ENCODE measurements at places on chromosomes 1 and 21.
A peak's percentile ranks its signal among the peaks of the same experiment; 100 is the strongest.

DNA sequence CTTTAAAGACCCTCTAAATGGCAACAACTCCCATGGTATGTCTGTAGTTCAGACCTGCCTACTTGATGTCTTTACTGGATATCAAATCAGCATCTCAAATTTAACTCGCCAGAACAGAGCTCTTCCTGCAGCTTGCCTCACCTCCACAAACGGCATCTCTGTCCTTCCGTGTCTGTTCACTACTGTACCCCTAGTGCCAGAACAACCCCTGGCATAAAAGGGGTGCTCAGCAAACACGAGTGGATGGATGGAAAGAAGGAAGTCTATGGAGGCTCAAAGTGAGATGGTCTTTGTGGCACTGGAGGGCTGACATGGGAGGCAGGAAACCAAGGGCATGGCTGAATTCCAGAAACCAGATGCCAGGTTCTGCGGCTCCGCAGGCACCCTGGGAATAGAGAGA, 22.7 kb downstream of the MRPL37 start:
- H3K4me1 ChIP-seq, result peaks cover 31% of the 10 kb centered on the region
- H3K4me3 ChIP-seq, result no peak overlapping the region
- no peaks in the 10 kb centered on the region for H3K27me3 ChIP-seq
- H3K27ac ChIP-seq, result peak overlapping the region; percentile 64
- peaks cover 16% of the 10 kb centered on the region for H3K36me3 ChIP-seq

DNA sequence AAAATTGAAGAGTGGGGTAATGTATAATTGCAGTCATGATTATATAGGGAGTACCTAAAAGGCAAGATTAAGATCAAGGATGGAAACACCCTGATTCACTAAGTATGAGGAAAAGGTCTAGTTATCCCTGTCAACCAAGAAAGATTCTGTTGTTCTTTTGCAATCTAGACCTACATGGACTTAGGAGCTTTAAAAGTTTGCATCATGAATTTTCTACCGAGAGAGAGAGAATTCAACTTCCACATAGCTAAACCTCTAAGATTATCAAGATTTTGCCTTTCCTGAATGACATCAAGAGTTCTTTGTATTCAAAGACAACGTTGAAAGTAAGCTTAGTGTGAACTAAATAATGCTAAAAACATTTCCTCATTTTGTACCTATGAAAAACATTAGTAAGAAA, 78.8 kb upstream of the RBM34 start:
- H3K36me3 ChIP-seq, result peaks cover 15% of the 10 kb centered on the region
- H3K27ac ChIP-seq, result no peak overlapping the region
- no peaks in the 10 kb centered on the region for H3K4me1 ChIP-seq
- no peak for DNase-seq

DNA sequence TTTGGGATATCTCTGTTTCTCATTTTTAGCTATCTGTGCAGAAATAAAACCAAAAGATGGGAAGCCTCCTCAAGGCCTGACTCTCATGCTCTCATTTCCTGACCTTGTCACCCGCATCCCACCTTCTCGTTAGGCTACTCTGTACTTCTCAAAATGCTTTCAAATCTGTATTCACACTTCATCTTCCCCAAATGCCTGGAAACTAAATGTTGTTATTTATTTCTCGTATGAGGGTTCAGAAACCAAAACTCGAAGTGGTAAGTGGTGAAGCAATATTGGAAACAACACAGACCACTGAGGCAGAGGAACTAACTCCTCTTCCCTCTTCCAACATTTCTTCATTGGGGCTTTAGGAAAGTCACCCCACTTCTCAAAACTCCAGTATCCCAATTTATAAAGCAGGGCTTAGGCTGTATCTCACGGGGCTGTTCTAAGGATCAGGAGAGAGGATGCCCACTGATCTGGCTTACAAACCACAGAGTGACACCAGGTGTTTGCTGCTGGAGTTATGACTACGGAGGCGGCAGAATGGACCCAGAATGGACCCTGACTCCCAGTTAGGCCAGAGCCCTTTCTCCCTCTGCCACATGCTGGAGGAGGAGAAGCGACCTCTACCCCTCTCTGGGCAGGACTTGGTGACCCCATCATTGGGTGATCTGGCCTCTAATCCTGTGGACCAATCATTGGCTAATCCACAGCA, 3.5 kb downstream of the SLAMF7 start:
- no peak for DNase-seq
- H3K36me3 ChIP-seq, result no peaks in the 10 kb centered on the region
- H3K4me3 ChIP-seq, result no peak overlapping the region
- no peak overlapping the region for H3K27ac ChIP-seq
- H3K27me3 ChIP-seq, result no peaks in the 10 kb centered on the region

DNA sequence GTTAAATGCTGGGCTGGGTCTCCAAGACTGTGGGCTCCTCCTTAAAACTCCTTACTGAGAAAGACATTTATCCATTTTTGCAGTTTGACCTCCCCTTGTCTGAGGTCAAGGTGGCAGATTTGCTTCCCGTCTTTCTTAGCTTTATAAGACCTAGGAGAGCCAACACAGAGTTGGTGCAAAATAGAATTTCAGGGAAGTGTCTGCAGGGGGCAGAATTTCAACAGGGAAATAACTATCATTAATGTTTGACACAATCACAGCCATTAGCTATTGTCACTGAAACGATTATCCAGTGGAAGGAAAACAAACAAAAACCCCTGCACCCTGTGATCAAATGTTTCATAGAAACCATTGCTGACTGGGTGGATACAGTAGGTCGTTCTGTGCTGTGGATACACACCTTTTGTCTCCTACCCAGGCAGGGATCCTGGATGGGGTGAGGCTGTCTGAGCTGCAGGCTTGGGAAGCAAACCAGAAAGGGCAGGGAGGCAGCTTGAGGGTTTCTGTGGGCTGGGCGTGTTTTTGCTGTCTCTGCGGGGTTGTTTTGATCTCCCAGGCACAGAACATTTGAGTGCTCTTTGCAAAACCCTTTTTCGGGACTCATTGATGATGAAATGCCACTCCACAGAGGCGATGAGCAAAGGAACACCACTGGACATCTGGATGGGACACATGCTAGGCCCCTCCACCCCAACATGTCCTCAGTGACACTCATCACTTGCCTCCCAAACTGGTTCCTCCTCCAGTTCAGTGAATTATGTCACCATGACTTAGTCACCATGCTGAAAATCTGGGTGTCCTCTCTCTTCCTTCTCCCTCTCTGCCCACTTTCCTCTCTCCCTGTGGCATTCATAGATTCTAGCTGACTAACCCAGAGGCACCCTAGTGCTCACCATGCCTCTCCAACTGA, 94.2 kb upstream of the SERBP1 start:
- H3K27ac ChIP-seq, result no peak overlapping the region
- H3K4me1 ChIP-seq, result peaks cover 13% of the 10 kb centered on the region
- H3K36me3 ChIP-seq, result no peaks in the 10 kb centered on the region
- no peak overlapping the region for H3K4me3 ChIP-seq
- DNase-seq, result no peak
- H3K27me3 ChIP-seq, result no peaks in the 10 kb centered on the region

DNA sequence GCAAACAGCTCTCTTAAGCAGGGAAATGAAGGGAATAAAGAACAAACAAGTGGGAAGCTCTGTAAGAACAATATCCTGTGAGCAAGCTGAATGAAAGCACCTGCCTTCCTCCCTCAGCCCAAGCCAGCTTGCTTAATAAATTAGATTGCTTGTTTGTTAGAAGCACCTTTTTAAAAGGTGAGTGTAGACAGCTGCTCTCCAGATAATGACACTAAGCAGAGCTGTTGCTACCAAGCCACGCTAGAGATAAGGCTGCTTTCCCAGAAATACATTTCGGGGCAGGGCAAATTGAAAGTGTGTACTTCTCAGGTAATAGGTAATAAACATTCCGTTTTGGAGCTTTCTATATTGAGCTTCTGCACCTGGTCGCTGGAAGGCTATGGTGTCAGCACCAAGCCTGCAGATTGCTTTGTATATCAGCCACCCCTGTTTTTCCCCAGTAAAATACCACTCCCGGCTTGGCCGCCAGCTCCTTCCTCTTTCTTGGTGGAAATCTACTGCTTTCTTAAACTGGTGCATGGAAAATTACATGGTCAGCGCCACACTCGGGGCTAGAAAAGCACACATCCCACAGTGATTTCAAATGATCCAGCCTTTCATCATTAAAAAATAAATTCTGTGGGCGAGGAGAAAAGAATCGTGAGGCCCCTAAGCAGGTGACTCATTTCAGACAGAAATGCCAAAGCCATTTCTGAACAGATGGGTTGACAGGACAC, 151.3 kb downstream of the ETS2 start:
- H3K4me1 ChIP-seq, result peaks cover 23% of the 10 kb centered on the region
- peak overlapping the region; percentile 49 for H3K4me3 ChIP-seq
- H3K27me3 ChIP-seq, result peaks cover 8% of the 10 kb centered on the region
- no peak for DNase-seq
- peaks cover 5% of the 10 kb centered on the region for H3K36me3 ChIP-seq

DNA sequence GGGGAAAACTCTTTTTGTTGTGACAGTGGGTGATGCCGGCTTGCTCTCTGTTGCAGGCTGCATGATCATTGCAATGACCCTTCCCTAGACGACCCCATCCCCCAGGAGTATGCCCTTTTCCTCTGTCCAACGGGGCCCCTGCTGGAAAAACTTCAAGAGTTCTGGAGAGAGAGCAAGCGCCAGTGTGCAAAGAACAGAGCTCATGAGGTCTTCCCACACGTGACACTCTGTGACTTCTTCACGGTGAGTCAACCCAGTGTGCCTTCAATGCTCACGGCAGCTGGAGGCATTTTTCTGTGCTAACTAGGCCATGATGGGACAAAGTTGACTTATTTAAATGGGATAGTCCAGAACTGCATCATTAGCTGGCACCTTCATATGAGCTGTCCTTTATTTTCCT, 5.7 kb downstream of the UBASH3A start:
- H3K4me1 ChIP-seq, result no peaks in the 10 kb centered on the region
- peaks cover 6% of the 10 kb centered on the region for H3K27me3 ChIP-seq
- no peak overlapping the region for H3K4me3 ChIP-seq
- DNase-seq, result no peak
- no peak overlapping the region for H3K27ac ChIP-seq
- no peaks in the 10 kb centered on the region for H3K36me3 ChIP-seq

GRCh38 chr1:162631546-162632191, 595 bp upstream of the DDR2 start:
- H3K4me1 ChIP-seq, result peaks cover 52% of the 10 kb centered on the region
- no peaks in the 10 kb centered on the region for H3K27me3 ChIP-seq
- H3K4me3 ChIP-seq, result peak overlapping the region; percentile 88
- no peak for DNase-seq

GRCh38 chr1:11311816-11312755, 39.1 kb downstream of the UBIAD1 start:
- no peak overlapping the region for H3K4me3 ChIP-seq
- DNase-seq, result no peak
- peaks cover 12% of the 10 kb centered on the region for H3K4me1 ChIP-seq
- H3K27ac ChIP-seq, result no peak overlapping the region

- no peaks in the 10 kb centered on the region for H3K27me3 ChIP-seq
- no peaks in the 10 kb centered on the region for H3K4me1 ChIP-seq
- no peak overlapping the region for H3K4me3 ChIP-seq
- H3K36me3 ChIP-seq, result no peaks in the 10 kb centered on the region
- no peak overlapping the region for H3K27ac ChIP-seq
- no peak for DNase-seq
These were observed 71.5 kb downstream of the SMYD3 start for GRCh38 chr1:246435421-246436041.
